ENCODE measurements at places on chromosomes 7 and 10.

GRCh38 chr7:47142867-47143175 lies 439.1 kb downstream of the TNS3 start:
- DNase-seq: no peak

- DNase-seq: no peak
Observed at GRCh38 chr10:70820976-70821750, 5.4 kb downstream of the SGPL1 start.

- DNase-seq: no peak
Observed at GRCh38 chr7:90453259-90453891, 16.1 kb upstream of the PTTG1IP2 start.

- DNase-seq: no peak
Observed at GRCh38 chr7:157972914-157973313, 614.7 kb downstream of the PTPRN2 start.

DNA sequence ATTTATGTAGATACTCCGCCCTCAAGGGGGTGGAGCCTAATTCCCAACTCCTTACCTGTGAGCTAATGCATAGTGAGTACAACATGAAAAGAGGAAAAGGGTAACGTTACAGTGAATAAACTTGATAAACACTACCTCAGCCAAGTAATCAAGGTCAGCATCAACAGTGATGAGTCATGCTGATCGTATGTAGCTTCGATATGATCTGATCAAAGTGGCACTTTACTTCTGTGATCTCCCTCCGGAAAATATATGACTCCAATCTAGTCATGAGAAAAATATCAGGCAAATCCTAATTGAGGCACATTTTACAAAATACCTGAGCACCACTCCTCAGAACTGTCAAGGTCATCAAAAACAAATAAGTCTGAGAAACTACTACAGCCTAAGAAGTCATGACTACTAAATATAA lies 70.4 kb downstream of the VTI1A start:
- DNase-seq: no peak

DNA sequence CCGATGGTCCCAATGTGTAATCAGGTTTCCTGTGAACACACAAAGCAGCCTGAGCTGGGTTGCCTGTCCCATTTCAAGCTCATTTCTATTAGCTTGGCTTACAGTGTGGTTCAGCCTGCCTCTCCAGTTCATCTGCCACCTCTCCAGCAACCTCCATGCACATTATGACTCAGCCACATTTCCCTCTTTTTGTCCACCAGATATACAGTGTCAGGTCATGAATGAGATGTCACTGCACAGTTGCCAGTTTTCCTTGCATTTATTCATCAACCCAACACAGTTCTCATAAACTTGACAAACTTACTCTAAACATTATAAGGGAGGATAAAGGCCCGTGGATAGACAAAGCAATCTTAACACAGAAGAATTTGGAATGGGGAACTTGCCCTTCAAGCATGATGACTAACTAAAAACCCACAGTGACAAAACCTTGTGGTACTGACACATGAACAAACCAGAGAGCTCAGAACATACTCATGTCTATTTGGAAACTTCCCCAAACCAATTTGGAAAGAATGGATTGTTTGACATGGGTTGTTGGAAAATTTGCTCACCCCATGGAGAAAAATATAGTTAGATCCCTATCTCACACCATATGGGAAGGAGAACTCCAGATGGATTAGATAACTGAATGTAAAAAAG lies 2.5 kb upstream of the CFAP58 start:
- no peak for DNase-seq

DNA sequence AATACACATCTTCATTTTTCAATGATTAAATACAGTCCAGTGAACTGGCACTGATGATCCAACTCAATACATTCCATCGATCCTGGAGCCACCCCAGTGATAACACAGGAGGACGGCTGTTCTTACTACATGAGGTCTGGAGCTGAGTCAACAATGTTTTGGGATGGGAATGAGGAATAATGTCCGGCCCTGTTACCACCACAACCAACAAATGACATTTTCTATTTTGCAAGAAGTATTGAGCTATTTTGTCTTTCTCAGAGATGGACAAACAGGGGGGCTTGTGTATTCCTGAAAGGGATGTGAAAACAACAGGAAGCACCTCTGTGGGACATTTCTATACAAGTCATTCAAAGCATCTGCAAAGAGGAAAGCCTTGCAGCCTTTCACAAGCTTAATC lies 249.2 kb downstream of the PARD3 start:
- no peak for DNase-seq

DNA sequence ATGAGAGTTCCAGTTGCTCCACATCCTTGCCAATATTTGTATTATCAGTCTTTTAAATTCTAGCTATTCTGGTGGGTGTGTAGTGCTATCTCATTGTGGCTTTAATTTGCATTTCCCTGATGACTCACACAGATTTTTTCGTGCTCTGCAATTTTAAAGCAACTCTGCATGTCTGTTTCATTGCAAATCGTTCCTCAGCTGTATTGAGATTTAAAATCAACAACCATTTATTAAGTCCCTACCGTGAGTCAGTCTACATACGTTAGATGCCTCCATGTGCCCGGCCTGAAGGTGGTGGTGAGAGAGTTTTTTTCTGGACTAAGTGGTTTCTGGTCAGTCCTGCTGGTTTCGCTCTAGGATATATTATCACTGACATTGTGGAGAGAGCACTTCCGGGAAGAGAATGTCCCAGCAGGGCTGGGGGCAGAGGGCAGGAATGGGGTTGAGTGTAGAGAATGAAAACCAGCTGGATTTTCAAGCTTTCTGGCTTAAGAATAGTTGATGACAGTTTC lies 8.4 kb upstream of the HYCC1 start:
- DNase-seq: no peak

GRCh38 chr7:98974906-98975816 lies 96.8 kb downstream of the TRRAP start:
- no peak for DNase-seq

- no peak for DNase-seq
Observed at GRCh38 chr7:123846217-123846891, 1.4 kb downstream of the HYAL4 start.

- no peak for DNase-seq
Observed at GRCh38 chr10:14093730-14094484, 236.8 kb downstream of the FRMD4A start.

- no peak for DNase-seq
Observed at GRCh38 chr7:92634924-92635519, 44.8 kb upstream of the FAM133B start.

GRCh38 chr7:26397796-26398426 lies 106.2 kb downstream of the SNX10 start:
- DNase-seq: no peak

- no peak for DNase-seq
Observed at GRCh38 chr7:55405856-55406541, 40.9 kb downstream of the LANCL2 start.

- DNase-seq: no peak
Observed at GRCh38 chr7:43135129-43135528, 22.7 kb downstream of the HECW1 start.

- no peak for DNase-seq
Observed at GRCh38 chr7:140541513-140542227, 62.4 kb upstream of the MKRN1 start.

DNA sequence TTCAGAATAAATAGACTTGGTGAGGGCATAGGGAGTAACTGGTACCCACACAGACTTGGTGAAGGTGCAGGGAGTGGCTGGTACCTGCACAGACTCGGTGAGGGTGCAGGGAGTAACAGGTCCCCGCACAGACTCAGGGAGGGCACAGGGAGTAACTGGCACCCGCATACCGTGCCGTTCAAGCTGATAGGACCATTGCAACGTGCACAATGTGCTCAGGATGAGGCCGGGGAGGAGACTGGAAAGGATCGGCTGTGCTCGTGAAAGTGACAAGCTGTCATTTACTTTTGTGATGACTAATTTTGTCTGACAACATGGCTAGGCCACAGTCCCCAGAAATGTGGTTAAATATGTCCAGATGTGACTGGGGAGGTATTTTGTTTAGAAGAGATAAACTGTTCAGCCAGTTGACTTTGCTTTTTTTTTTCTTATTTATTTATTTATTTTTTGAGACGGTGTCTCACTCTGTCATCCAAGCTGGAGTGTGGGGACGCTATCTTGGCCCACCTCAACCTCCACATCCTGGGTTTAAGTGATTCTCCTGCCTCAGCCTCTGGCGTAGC lies 76.2 kb upstream of the NMT2 start:
- no peak for DNase-seq

DNA sequence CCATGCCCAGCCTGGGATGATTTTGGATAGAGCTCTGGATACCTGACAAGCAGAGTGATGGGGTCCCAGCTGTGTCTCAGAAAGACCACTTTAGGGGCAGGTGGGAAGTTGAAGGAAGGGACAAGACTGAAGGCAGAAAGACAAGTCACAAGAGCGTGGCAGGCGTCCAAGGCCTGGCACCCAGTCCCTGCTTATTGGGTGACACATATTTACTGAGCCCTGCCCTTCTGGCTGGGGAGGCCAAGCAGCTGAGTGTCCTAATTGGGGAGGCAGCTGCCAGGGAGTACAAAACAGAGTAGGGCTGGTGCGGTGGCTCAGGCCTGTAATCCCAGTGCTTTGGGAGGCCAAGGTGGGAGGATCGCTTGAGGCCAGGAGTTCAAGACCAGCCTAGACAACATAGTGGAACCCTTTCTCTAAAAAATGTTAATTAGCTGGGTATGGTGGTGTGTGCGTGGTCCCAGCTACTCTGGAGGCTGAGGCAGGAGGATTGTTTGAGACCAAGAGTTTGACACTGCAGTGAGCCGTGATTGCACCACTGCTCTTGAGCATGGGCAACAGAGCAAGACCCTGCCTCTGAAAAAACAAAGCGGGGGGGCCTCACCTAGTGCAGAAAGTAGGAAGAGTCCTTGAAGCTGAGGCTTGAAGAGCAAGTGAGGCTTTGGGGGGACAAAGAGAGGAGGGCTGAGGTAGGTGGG lies 53.0 kb upstream of the GTF2I start:
- no peak for DNase-seq
